Dorsolateral prefrontal cortex (tissue), 122 donors: ENCODE measurements at places on chromosomes 16 and 17. TPM values are rescaled to one million over a fixed set of nuclear protein-coding genes. Genes with fewer than 3 reads are reported as not detected.

GRCh38 chr17:3972281-3972731 is 8.1 kb upstream of the ATP2A3 start:
- DNase-seq, result no peak

DNA sequence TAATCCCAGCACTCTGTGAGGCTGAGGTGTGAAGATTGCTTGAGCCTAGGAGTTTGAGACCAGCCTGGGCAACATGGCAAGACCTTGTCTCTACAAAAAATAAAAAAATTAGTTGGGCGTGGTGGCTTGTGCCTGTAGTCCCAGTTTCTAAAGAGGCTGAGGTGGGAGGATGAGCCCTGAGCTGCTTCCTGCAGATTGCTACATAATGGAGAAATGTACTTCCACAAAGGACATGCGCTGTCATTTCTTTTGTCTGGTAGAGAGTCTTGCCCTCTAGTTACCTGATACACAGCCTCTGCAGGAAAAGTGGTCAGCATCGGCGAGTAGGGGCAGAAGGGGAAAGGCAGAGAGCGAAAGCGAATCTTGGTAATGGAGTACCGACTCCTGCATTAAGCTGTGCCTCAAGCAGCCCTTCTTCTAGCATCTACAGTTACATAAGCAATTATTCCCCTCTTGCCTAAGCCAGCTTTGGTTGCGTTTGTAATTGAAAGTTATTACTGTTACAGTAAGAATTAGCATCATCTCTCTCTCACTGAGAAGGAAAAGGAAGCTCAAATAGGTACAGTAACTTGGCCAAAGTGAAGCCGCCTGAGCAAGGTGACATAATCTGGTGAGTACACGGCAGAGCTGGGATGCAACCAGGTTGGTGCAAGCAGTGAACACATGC is 18.5 kb upstream of the GGA2 start:
- DNase-seq, result no peak

- no peak for DNase-seq
Observed at GRCh38 chr16:50425044-50425443, 56.3 kb upstream of the BRD7 start.

DNA sequence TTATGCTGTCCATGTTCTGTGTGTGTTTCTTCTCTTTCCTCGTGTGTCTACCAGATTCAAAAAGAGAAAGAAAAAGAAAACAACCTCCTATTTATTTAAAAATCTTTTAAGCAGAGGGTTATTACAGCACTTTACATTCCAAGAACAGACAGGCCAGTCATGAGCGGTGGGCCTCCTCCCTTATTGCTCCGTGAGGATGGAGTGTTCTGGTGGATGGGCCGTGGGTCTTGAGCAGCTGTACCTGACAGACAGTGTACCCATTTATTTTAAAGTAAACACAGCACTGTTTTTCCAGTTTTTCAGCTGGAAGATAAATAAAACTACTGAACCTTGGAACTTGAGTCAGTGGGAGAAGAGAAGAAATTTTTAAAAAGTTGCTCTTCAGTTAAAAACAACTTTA is 52.4 kb downstream of the WWP2 start:
- no peak for DNase-seq

- DNase-seq, result no peak
Observed at GRCh38 chr16:29665294-29666077, 2.4 kb downstream of the SPN start.

DNA sequence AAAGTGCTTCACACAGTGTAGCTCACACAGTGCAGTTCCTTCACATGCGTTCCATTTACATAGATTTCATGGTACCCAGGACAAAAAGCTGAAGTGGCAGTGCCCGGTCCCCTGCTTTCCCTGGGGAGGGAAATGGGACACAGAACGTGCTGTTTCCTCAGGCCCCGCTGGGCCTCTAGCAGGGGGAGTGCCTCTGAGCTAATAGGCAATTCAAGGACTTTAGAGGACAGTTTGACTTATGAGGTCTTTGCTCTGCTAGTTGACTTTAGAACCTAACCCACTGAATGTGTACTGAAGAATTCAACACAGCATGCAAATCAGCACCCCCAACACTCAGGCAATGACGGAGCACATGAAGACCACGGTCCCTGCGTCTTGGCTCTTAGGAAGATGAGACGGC is 6.8 kb downstream of the CDIP1 start:
- DNase-seq, result no peak

GRCh38 chr17:48610282-48611211 is at the start of gene HOXB7:
Gene HOXB7, minus strand, starts transcription at chr17:48611017. Its CDS starts 99 bp downstream, at chr17:48610918.
- no peak for DNase-seq

DNA sequence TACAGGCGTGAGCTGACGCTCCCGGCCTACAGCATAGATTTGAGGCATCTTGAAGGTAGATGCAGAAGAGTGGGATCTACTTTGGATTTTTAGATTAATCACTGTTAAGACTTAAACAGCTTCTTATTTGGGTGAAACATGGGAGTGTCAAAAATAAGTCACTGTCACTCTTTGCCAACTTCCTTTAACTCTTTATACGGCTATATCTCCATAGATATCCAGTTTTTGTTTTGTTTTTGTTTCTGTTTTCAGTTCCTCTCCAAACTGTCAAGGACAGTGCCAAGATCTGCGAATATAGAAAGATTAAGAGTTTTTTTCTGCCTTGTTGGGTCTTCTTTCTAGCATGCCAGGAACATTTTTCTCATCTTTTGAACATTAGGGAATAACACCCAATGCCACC is 706.1 kb downstream of the WWOX start:
- DNase-seq, result no peak

GRCh38 chr17:50505591-50506130 is 2.6 kb upstream of the MYCBPAP start:
- no peak for DNase-seq

DNA sequence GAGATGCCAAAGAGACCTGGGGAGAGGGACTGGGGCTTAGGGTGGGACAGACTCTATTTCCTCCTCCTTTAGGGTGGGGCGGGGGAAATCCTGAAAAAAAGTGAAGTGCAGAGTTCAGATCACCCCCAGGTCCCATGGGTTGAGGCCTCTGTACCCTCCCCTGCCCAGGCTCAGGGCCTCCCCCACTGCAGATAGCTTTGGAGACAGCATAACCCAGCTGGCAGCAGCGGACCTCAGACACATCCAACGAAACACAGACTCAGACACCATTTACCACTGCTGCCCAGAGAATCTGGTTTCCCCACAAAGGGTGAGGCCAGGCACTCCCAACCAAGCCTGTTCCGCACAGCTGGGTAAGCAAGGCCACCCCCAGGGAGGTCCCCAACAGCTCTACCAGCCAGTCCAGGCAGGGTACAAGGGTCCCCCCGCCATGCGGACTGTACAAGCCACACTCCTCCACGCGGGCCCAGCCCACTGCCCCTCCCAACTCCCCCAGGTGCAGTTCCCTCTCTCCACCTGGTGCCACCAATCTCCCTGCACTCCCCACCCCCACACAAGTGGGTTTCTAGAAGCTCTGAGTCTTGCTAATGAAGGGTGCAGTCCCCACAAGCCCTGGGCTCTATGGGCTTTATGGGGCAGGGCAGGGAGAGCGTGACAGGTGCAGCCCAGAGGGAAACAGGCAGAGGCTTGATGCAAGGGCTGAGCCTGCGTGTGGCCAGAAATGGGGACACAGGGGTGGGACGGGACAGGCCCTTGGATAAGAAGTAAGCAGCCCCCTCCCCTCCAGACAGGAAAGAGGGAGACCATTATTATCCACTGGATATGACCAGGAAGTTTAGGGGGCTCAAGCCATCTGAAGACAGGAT is 8.9 kb downstream of the RHBDF2 start:
- no peak for DNase-seq

GRCh38 chr16:62821824-62822223 is 785.6 kb upstream of the CDH8 start:
- no peak for DNase-seq

- DNase-seq, result peak; percentile 80
Observed at GRCh38 chr17:67475161-67475937, 98.3 kb downstream of the PITPNC1 start.

- no peak for DNase-seq
Observed at GRCh38 chr17:67635681-67636080, 82.1 kb upstream of the NOL11 start.

DNA sequence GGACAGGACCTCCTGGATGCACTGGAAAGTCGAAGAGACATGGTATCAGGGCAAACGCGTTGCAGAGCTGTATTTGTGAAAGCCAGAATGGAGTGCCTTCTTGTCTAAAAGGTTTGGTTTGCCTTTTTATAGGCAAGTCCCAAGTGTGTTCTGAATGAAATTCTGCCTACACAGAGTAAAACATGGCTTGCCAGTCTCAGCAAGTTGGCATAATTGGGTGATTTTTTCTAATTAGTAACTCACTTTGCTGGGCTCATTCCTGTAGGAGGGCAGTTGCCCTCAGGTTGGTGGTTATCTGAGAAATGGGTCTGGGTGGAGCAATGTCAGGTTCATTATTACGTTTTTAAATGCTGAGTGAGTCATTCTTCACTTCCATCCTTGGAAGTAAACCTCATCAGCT is at the start of gene KRT25:
KRT25 (minus strand) TSS at position 101 of the 400 bp plus-strand sequence; CDS start at position 41, 60 bp downstream.
- no peak for DNase-seq

The ZDHHC1 gene
- total RNA-seq, result 10.2 TPM

The RDM1 gene
- total RNA-seq, result 1.8 TPM

The PRSS27 gene
- 1.2 TPM for total RNA-seq

The SLC43A2 gene
- total RNA-seq, result 41.1 TPM
